Heart right ventricle (tissue), 16 donors: ENCODE measurements at places on chromosomes 16 and 17. TPM values are rescaled to one million over a fixed set of nuclear protein-coding genes. Genes with fewer than 3 reads are reported as not detected.

Gene CCDC43
- 24.2 TPM for total RNA-seq

Gene HCRT
- not detected for total RNA-seq

Gene METTL23
- total RNA-seq = 26.3 TPM

Gene KRTAP9-2
- total RNA-seq = not detected

Gene ABCC6
- total RNA-seq = 1.3 TPM

Gene FAM171A2
- total RNA-seq = 0.51 TPM

Gene HSD3B7
- total RNA-seq = 5.0 TPM

Gene FNDC8
- not detected for total RNA-seq

Gene APPBP2
- total RNA-seq = 12.5 TPM

Gene SLC4A1
- total RNA-seq = 2.4 TPM

Gene CDC6
- 1.3 TPM for total RNA-seq

Gene HSF4
- total RNA-seq = 71.3 TPM

Gene UTS2R
- 2.3 TPM for total RNA-seq

Gene TPPP3
- 9.8 TPM for total RNA-seq

Gene CCDC47
- 98.0 TPM for total RNA-seq

Gene IRX3
- total RNA-seq = 82.5 TPM

Gene MYH3
- 0.94 TPM for total RNA-seq

Gene MYH11
- 33.1 TPM for total RNA-seq

Gene HOXB7
- total RNA-seq = not detected

Gene SPSB3
- 27.1 TPM for total RNA-seq
